M059J (cell line): ENCODE measurements at places on chromosomes 6 and 20. TPM values are rescaled to one million over a fixed set of nuclear protein-coding genes. Genes with fewer than 3 reads are reported as not detected.

DNA sequence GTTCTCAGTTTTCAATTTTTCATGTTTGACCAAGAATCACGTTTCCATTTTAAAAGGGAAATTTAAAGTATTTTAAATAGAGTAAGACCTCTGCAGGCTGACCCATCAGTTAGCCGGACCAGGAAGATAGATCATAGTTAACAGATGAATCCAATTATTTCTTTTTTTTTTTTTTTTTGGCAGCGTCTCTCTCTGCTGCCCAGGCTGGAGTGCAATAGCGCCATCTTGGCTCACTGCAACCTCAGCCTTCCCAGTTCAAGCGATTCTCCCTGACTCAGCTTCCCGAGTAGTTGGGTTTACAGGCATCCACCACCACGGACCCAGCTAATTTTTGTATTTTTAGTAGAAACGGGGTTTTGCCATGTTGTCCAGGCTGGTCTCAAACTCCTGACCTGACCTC, 256.7 kb upstream of the CNR1 start:
- DNase-seq, result peak; percentile 6

GPR63 gene
- total RNA-seq, result not detected in 2 replicates

- peak; percentile 48 for DNase-seq
These were observed 222.5 kb upstream of the LRFN2 start for GRCh38 chr6:40809627-40810026.

STX11 gene
- total RNA-seq, result 0.67 and 0.71 TPM in 2 replicates

DNA sequence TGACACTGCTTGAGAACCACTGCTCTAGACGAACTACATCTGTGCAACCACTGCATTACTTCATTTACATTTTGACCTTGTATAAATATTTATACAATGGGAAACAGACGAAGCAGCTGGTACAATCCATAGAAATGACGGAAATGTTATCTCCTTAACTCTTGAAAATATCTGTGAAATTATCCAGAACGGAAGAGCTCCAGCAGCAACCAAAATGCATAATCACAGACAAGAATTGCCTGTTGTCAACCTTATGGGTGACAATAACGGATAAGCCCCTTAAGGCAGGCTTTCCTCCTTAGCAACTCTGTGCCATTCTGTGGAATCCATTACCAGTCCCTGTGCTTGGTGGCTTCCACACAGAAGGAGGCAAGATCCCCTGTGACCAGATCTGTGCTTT, 115.4 kb downstream of the DTNBP1 start:
- no peak for DNase-seq

DNA sequence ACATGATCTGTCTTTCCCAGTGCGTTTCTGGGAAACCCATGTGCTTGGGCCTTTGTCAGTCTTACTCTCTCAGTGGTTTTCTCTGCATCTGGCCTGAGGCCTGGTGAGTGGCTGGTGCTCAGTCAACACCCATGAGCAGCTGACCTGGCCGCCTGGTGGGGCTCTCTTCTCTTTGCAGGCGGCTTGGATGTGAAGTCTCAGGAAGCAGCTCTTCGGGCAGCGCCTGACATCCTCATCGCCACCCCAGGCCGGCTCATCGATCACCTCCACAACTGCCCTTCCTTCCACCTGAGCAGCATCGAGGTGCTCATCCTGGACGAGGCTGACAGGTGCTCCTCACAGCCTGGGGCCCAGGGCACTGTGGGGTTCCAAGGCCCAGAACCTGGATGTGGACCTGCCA, 10.8 kb downstream of the DDX27 start:
- DNase-seq, result no peak
